ENCODE measurements at places on chromosomes 6 and 20. TPM values are rescaled to one million over a fixed set of nuclear protein-coding genes. Genes with fewer than 3 reads are reported as not detected.
A peak's percentile ranks its signal among the peaks of the same experiment; 100 is the strongest.

GRCh38 chr6:95478941-95479340 is 98.4 kb upstream of the MANEA start:
- no peak for DNase-seq

GRCh38 chr20:48904566-48905296 is 16.8 kb upstream of the ARFGEF2 start:
- DNase-seq = peak; percentile 70

- DNase-seq = no peak
Measured at GRCh38 chr6:86859513-86859912, 77.8 kb upstream of the HTR1E start.

DNA sequence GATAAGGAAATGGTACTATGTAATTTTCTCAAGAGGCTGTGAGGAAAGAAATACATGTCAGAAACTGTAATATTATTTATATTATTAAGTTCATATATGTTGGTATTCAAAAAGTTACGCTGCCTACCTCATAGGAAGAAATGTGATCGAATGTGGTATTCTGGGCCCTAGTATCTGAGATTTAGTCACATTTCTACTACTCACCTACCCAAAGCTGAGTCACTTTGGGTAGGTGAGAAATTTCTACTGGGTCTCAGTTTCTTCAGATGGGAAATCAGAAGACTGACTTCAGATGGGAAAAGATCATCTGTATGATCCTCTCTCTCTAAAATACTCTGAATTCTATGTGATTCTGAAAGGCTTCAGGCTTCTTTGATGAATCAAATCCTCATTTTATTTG is 411.0 kb downstream of the SYNE1 start:
- no peak for DNase-seq

- no peak for DNase-seq
Measured at GRCh38 chr20:57666834-57667157, 43.0 kb downstream of the PMEPA1 start.

GRCh38 chr20:9025011-9025410 is 43.9 kb upstream of the PLCB4 start:
- no peak for DNase-seq

The DLL1 gene
- 6.2 TPM for polyA plus RNA-seq

The ATP9A gene
- polyA plus RNA-seq = 7.9 TPM

The KHDRBS2 gene
- 1.3 TPM for polyA plus RNA-seq

The CRISP3 gene
- 1.0 TPM for polyA plus RNA-seq

The HTR1E gene
- not detected for polyA plus RNA-seq

Measured in lung (tissue), 17 donors.